Anterior cingulate cortex (tissue), 58 donors: ENCODE measurements at places on chromosomes 6 and 20.

DNA sequence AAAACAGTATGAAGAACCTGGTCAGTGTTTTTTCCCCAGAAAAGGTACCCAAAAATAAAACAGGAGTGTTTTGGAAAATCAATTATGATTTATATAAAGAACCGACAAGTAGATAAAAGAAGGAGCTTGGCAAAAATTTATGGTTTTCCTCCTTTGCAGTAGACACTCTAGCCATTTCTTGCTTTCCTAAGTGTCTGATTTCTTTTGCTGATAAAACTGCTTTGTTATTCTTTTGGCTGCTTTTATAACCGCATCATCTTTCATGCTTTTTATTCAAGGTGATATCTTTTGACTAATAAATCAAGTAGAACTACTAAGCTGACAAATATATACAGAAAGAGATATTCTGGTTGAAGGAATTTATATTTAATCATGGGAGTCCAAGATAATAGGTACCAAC lies 16.6 kb downstream of the ATG5 start:
- DNase-seq: no peak

GRCh38 chr20:21241406-21241805 lies 61.7 kb upstream of the XRN2 start:
- no peak for DNase-seq

DNA sequence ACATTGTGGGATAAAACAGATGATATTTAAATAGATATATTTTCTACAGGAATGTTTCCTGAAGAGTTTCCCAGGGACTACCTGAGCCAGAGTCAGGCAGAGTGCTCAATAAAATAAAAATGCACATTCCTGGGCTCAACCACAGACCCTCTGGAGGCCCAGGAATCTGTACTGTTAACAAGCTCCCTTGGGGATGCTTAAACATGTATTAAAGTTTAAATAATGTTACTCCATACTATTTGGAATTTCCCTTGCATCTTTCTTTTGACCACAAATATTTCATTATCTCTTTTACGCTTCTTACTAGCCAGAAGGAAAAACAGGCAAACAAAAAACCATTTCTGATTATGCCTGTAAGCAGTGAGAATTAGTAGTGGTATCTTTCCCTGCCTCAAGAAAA lies 42.3 kb downstream of the GPR63 start:
- DNase-seq: no peak

- DNase-seq: no peak
Measured at GRCh38 chr6:152874846-152875568, 107.8 kb downstream of the FBXO5 start.

DNA sequence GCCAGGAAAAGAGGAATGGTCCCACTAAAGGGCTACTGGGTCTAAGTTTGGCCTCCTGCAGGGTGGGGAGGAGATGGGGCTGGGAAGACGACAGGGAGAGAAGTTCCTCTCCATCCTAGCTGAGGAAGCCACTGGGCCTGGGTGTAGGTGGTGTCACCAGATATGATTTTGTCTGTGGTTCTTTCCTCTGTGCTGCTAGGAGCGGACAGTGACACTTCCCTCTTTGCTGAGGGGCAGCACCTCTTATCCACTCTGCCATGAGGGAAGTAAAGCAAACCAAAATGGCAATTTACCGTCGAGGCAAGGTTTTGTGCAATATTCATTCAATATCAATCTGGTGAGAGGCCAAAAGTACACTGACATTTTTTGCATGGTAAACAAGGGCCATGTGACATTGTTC lies 33.0 kb upstream of the NR2E1 start:
- DNase-seq: no peak
